ENCODE measurements at places on chromosomes 4 and X.

- no peaks in the 10 kb centered on the region for H3K4me1 ChIP-seq
- no peak overlapping the region for H3K4me3 ChIP-seq
- no peaks in the 10 kb centered on the region for H3K36me3 ChIP-seq
- DNase-seq = no peak
Observed at GRCh38 chr4:40394236-40394635, 59.1 kb downstream of the CHRNA9 start.

DNA sequence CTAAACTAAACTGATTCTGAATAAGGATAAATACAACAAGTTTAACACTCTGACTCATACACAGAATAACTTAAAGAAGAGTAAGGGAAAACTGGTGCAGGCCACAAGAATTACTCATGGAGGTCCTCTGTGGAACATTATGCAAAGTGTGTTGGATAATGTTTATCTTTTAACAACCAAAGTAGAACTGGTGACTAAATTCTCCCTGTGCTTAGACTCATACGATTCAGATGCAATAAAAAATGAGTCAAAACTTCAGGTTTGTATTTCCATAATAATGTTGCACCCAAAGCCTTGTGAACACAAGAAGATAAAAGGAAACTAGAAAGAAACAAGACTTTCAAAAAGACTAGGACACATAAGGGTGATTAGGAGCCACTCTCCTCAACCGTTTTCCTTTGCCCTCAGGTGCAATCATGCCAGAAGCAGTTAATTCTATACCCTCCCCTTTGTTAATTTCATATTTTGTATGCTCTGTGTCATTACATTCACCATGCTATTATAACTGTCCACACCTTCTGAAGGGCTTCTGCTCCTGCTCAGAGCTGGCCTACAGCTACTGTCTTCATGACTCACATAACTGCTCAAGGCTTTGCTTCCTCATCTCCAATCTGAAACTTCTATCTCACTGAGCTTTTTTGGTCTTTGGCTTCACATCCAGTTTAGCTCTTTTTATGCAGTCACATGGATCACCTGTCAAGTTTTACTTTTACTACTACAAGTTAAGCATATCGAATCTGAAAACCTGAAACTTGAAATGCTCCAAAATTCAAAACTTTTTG is 60.2 kb downstream of the KCNIP4 start:
- no peaks in the 10 kb centered on the region for H3K27me3 ChIP-seq
- no peak overlapping the region for H3K27ac ChIP-seq
- H3K4me1 ChIP-seq = no peaks in the 10 kb centered on the region
- no peak overlapping the region for H3K4me3 ChIP-seq
- no peaks in the 10 kb centered on the region for H3K36me3 ChIP-seq

DNA sequence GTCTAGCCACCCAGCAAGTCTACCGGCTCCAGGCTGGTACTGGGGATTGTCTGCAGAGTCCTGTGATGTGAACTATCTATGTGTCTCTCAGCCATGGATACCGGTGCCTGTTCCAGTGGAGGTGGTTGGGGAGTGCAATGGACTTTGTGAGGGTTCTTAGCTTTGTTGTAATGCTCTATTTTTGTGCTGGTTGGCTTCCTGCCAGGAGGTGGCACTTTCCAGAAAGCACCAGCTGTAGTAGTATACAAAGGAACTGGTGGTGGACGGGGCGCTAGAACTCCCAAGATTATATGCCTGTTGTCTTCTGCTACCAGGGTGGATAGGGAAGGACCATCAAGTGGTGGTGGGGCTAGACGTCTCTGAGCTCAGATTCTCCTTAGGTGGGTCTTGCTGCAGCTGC is 306.4 kb upstream of the POF1B start:
- no peak overlapping the region for H3K4me3 ChIP-seq
- no peaks in the 10 kb centered on the region for H3K27me3 ChIP-seq
- H3K36me3 ChIP-seq = no peaks in the 10 kb centered on the region
- no peak for DNase-seq

- H3K36me3 ChIP-seq = peaks cover 14% of the 10 kb centered on the region
- peaks cover 16% of the 10 kb centered on the region for H3K4me1 ChIP-seq
- no peaks in the 10 kb centered on the region for H3K27me3 ChIP-seq
- no peak overlapping the region for H3K27ac ChIP-seq
Observed at GRCh38 chr4:95178938-95179337, 369.8 kb downstream of the UNC5C start.

GRCh38 chr4:90815569-90815968 is 688.4 kb downstream of the CCSER1 start:
- no peaks in the 10 kb centered on the region for H3K36me3 ChIP-seq
- H3K27me3 ChIP-seq = no peaks in the 10 kb centered on the region
- no peak overlapping the region for H3K4me3 ChIP-seq
- no peaks in the 10 kb centered on the region for H3K4me1 ChIP-seq
